T-helper 17 cell (primary cell): ENCODE measurements at places on chromosomes 13 and 19. TPM values are rescaled to one million over a fixed set of nuclear protein-coding genes. Genes with fewer than 3 reads are reported as not detected.

Gene HSD17B14
- total RNA-seq, result not detected

Gene ARRDC5
- 4.0 TPM for total RNA-seq

DNA sequence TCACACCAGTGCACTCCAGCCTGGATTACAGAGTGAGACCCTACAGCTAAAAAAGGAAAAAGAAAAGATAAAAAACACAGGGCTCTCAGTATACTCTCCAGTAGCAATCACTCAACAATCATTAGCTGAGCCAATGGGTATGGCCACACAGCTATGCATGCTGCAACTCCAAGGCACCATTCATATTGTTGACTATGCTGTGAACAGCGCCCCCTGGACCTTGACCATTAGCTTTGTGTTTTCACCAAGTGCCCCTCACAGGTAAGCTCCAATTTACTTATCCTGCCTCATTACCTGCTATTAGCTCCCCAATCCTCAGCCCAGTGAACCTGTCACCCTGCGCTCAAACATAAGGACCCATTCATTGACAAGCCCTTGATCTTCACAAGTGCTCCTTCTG is 35.8 kb downstream of the ZIC5 start:
- DNase-seq, result no peak
- H3K4me1 ChIP-seq, result no peaks in the 10 kb centered on the region
- H3K36me3 ChIP-seq, result no peaks in the 10 kb centered on the region
- H3K27me3 ChIP-seq, result peaks cover 48% of the 10 kb centered on the region

GRCh38 chr19:15330801-15331418 is 1.4 kb downstream of the BRD4 start:
- H3K4me1 ChIP-seq, result peaks cover 42% of the 10 kb centered on the region
- H3K4me3 ChIP-seq, result peak overlapping the region; percentile 93
- no peaks in the 10 kb centered on the region for H3K36me3 ChIP-seq
- no peaks in the 10 kb centered on the region for H3K27me3 ChIP-seq

- no peaks in the 10 kb centered on the region for H3K36me3 ChIP-seq
- H3K4me1 ChIP-seq, result no peaks in the 10 kb centered on the region
- no peak overlapping the region for H3K27ac ChIP-seq
- no peaks in the 10 kb centered on the region for H3K27me3 ChIP-seq
- H3K4me3 ChIP-seq, result no peak overlapping the region
Observed at GRCh38 chr19:44552324-44552723, 22.8 kb upstream of the CEACAM20 start.
